BE2C (cell line): ENCODE measurements at places on chromosomes 4 and X.
A peak's percentile ranks its signal among the peaks of the same experiment; 100 is the strongest.

DNA sequence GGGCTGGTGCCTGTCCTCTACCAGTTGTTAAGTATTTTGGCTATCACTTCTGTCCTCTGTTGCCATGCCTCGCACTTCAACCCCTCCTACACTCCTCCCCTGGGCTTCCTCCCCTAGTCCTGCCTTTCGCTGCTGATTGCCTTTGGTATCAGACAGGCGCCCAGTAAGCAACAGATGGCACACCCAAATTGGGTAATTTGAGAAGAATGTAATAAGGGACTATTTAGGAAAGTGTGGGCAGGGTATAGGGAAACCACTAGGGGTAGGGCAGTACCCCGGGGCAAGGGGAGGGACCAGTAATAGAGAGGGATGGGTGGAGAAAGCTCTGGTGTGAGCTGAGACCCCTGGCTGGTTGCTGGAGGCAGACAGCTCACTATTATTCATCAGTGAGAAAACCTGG, 172.7 kb upstream of the USP9X start:
- DNase-seq, result no peak

DNA sequence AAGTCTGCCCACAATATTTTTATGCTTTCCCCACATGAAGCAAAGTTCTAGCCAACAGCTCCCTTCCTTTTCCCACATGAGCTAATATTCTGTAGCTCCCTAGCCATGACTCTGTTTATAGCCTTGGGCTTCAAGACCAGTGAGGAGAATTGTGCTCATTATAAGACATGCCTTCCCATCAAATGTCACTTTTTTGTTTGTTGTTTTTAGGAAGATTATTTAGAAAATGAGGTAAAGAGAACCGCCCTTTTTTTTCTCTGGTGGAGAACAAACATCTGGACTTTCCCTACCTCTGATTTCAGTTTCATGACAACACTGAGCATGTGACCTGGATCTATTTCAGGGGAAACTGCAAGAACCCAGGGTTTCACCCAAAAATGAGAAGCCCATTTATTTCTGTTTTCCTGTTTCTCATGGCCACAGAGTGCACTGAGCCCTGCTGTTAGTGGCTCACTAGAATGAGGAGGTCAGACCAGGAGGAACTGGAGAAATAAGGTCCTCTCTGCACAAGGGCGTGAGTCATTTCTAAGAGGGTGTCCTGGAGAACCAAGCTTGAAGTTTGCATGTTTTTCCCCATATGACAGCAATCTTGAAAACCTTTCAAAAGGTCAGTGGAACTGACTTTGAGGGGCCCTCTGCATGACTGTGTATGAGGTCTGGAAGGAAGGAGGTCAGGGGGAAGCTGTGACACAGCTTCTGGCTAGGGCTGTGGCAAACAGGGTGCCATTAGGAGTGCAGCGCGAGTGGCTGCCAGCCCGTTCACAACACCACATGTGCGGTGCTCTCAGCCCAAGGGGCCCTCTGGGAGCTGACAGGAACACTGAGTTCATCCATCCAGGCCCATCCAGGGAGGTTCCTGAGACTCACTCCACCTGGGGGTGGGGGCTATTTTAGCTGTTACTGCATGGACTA, 55.2 kb downstream of the CHST7 start:
- no peak for DNase-seq

DNA sequence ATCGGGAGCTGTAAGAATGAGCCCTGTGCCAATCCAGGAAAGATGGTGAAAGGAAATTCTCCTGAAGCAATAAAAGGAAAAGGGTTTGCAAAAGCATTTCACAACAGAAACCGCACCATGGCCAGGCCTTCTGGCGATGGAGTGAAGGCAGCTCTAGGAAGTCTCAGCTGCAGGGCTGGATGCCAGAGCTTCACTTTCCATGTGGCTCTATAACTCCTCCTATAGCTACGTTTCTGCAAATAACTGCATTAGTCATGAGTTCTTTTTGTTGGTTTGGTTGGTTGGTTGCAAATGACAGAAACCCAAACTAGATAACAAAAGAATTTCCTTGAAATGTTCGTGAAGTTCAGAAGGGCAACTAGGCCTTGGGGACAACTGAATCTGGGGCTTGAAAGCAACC, 84.6 kb downstream of the RELL1 start:
- DNase-seq, result no peak

DNA sequence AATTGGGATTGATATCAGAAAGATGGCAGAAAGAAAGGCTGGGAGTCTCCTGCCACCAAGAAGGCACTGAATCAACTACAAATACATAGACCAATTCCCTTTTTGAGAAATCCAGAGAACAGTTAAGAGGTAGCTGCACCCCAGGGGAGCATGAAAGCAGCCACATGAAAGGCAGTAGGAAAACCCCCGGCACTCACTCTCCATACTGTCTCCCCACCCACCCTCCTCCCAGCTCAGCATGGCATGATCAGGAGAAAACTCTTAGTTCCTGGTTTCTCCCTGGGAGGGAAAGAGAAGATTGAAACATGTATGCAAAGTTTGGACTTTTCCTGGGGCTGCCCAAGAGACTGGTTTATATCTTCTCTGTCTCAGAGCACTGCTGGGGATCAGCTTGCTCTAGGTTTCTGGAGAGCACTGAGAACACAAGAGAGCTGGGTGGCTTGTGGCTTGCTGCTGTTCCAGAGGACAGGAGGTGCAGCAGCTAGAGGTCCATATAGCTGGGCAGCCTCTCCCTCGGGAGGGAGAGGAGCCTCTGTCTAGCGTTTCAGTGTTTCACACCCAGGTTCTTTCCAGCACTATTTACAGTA, 305.7 kb downstream of the PDGFC start:
- DNase-seq, result no peak

DNA sequence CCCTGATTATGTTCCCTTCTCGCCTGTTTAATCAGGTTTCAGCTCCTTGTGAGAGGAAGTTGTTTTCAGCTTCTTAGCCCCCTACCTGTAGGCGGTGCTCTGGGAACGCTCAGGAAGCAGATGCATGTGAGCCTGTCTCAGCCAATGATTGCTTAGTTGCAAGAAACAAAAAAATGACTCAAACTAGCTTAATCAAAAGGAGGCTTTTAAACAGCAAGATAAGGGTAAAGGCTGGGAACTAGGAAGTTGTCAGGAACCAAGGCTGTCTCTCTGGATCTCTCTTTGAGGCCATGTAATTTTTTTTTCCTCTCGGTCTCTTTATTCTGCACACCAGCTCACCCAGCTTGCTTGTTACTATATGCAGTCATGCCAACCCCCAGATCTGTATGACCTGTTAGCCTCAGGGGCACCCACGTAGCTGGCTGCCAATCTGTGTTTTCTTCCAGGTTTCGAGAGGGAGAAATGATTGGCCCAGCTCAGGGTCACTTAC, 109.1 kb downstream of the PTTG2 start:
- no peak for DNase-seq

GRCh38 chr4:83010522-83011318, at the start of gene LIN54:
LIN54 (minus strand) TSS chr4:83010823; CDS start chr4:82984844, 25,979 bp downstream.
- peak; percentile 86 for DNase-seq

- DNase-seq, result no peak
Observed at GRCh38 chrX:79035421-79035820, 90.2 kb downstream of the P2RY10 start.

- DNase-seq, result no peak
Observed at GRCh38 chr4:176921256-176921655, 128.5 kb upstream of the VEGFC start.

DNA sequence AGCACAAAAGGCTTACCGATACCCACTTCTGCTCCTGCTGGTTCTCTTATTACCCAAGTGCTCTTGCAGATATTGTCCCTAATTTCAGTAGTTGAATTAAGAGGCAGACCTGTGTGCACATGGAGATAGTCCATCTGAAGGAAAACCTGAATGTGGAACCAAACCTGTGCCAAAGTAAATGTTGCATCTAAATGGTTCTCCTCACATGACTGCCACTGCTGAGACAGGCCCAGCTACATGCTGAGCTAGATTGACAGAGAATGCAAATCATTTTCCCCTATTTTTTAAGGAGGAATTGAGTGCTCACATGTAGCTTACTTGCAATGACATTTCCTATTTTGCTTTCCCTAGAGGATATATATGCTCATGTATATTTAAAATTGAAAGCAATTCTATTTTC, 609.1 kb upstream of the TECRL start:
- no peak for DNase-seq

DNA sequence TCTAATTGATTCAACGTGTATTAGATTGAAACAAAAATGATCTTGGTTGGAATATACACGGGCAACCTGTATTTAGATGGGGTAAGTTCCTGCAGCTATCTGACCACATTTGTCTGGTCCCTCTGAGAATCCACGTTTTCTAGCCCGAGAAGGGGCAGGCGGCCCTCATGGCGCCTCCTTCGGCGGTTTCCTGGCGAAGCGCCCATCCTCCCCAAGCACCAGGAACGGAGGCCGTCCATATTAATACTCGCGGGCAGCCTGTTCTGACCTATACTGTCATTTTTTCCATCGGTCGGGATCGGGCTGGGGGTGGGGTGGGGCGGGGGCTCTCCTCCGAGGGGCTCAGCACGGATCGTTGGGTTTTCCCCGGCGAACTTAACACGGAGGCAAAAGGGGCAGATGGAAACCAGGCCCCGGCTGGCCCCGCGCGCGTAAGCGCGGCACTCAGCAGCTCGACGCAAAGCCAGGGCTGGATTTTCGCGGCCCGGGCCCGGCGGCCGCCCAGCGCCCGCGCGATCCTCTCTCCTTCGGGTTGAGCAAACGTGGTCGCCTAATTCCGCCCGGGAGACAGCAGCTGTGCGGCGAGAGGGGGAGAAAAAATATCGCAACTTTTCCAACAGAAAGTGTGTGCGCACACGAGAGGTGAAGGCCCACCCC, 77.2 kb upstream of the BCOR start:
- peak; percentile 79 for DNase-seq

DNA sequence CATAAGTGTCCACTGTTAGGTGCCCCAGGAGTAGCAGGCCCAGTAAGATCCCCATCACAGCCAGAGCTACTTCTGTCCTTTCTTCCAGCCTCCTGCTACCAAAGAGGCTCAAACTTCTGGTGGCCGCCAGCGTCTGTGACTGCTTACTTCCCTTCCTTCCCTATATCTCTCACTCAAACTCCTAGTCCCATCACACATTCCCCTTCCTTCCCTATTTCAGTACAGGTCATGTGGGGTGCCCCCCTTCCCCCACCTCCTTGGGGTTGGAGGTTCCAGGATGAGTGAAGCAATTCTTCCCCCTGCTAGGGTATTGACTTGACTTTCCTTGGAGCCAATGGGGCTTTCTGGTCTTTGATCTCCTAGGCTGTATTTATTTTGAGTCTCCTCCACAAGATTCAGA, at the start of gene VSIG4:
VSIG4 (minus strand) TSS at position 137 of the 400 bp plus-strand sequence; CDS start at position 55, 82 bp downstream.
- DNase-seq, result no peak
